HS-5 (cell line): ENCODE measurements at places on chromosomes 2 and 18.

DNA sequence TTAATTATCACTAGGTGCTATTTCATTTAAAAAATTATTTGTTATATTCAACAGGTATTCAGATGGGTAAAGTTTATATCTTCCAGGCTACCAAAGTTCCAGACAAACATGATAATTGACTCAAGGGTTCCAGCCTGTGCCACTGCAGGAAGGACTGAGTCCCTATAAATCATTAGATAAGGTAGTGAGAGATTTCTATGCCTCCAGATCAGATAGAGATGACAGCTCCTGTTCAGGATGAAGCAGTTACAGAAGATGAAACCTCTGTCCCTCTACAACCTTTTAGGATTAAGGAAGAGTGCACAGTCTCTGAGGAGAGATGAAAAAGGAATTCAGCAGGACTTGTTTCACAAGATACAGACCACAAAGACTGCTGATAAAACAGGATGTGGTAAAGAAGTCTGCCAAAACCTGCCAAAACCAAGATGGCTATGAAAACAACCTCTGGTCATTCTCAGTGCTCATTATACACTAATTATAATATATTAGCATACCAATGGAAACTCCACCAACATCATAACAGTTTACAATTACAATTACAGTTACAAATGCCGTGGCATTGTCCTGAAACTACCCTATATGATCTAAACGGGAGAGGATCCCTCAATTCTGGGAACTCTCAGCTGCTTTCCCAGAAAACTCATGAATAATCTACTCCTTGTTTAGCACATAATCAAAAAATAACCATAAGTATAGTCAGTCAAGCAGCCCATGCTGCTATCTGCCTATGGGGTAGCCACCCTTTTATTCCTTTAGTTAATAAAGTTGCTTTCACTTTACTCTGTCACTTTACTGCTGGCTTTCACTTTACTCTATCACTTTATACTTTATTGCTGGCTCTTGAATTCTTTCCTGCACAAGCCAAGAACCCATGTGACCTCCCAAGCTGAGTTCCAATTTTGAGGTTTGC lies 288.5 kb downstream of the PDE11A start:
- peak; percentile 66 for DNase-seq

DNA sequence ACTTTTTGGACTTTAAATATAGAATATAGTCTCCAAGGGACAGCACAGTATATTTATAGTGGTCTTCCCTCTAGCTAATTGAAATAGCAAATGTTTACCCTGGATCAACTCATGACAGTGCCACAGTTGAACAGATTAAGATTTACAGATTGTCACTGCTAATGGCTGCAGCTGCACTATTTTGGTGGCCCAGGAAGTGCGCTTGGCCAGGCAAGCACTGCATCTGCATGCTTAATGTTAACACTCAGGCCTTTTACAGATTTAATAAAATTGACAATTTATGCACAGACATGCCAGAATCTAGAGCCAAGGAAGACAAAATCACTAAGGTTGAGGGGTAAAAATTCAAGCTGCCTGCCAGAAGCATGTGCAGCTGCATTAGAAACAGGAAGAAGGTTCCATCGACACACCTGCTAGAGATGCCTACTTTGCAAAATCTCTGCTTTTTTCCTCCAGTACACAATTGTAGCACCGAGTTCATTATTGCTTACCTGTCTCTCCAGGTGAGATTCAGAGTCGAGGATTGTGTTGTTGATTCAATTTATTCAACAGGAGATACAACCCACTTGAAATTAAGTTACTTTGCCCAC lies 1042.3 kb upstream of the NRXN1 start:
- DNase-seq, result no peak

DNA sequence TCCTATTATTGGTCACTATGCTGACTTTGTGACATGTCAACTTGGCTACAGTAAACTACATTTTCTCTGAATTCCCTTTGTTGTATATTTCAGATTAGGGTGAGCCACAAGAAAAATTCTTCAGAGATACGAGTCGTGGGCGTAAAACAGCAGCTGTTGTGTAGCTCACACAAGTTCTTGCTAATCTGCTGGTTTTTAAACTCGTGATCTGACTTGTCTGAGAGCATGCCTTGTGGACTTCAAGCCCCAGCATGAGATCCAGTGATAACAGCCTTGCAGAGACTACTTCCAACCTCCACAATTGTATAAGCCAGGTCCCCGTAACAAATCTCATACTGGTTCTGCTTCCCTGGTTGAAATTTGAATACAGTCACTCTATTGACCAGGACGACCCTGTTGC lies 259.8 kb upstream of the LYPD1 start:
- DNase-seq, result no peak

- DNase-seq, result no peak
These were observed 356.9 kb upstream of the KLHL29 start for GRCh38 chr2:23028106-23028505.

GRCh38 chr2:24969784-24970183 lies 2.0 kb downstream of the DNAJC27 start:
- no peak for DNase-seq

DNA sequence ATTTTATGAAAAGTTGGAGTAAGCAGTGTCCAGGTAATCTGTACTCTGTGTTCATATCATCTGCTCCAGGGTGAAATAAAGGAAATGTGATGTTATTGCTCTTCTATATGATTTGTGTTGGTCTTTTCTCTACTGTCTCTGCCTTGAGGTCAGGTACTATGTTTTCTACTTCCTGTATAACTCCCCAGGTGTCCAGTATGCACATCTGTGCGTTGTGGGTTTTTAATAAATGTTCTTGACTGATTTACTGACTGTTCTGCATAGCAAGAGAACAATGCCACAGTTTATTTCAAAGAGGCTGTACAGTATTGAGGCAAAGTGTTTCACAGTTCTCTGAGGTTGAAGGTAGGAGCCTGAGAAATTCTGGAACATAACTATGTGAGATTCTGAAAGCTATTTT lies 89.7 kb downstream of the BABAM2 start:
- DNase-seq, result no peak

DNA sequence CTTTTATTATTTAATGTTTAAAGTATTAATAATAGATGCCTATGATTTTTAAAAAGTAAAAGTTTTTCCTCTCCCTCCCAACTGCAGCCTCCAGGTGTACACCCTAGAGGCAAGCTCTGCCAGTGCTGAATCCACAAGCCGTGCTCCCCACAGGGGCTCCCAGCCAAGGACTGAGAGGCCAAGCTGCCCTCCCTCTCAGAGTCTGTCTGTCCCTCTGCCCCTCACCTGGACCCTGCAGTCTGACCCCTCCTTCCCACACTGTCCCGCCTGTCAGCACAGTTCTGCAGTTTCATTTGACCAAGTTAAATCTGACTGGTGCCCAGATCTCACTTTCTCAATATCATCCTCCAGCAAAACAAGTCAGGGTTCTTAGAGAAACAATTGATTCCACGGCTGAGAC lies 14.8 kb upstream of the PROC start:
- no peak for DNase-seq

DNA sequence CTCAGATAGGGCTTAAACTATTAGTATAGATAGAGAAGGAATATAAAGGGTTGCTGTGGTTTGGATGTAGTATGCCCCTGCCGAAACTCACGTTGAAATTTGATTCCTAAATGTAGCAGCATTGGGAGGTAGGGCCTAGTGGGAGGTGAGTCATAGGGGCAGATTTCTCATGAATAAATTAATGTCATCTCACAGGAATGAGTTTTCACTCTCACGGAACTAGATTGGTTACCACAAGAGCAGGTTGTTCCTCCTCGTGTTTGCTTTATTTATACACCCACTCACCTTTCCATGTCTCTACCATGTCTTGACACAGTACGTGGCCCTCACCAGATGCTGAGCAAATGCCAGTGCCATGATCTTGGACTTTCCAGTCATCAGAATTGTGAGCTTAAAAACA lies 218.2 kb downstream of the RBM43 start:
- DNase-seq, result peak; percentile 43

DNA sequence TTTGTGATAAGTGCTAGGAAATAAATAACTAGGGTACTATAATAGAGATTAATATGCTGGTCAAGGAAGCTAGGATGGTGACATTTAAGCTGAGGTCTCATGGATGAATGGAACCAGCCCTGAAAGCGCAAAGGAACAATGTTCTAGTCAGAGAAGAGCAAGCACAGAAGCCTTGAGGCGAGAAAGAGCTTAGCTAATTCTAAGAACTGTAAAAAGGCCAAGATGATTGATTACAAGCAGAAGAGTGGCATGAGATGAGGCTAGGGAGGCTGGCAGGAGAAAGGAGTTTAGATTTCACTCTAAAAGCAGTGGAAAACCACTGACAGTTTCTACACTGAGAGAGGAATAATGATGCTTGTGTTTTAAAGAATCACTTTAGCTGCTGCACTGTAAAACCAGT lies 3.4 kb upstream of the YIPF4 start:
- no peak for DNase-seq

DNA sequence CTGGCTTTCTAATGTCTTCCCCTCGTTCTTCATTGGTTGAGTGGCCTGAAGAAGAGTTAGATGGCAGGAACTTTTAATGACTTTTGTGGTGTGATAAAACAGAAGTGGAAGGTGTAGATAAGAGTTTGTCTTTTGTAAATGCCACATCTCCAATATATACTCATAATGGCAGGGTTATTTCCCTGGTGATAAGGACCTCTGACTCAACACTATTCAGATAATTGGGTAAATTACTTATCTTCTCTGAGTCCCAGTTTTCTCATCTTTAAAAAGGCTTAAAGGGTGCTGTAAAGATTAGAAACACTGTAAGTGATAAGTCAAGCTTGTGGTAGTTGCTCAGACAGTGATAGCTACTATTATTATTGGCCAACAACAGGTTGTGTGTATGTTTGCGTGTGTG lies 9.5 kb downstream of the KLHL14 start:
- no peak for DNase-seq

DNA sequence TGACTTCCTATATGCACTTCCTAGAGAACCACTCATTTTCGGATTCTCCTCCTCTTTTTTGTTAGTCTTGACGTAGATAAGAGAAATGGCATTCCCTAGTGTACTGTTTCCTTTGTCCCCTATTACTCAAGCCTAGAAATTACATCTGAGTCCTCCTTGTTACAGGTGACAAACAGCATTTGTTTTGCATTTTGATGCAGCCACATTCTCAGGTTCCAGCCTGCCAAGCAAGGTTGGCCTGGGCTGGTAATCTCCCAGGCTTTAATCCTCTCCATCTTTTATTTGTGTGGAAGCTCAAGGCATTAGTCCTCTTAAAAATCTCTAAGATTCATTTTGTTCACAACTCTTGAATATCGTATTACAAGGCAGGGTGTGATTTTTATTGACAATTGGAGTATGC lies 318.0 kb upstream of the NRP2 start:
- no peak for DNase-seq

- DNase-seq, result peak; percentile 94
These were observed 428.2 kb upstream of the KCNH7 start for GRCh38 chr2:163266772-163267171.

DNA sequence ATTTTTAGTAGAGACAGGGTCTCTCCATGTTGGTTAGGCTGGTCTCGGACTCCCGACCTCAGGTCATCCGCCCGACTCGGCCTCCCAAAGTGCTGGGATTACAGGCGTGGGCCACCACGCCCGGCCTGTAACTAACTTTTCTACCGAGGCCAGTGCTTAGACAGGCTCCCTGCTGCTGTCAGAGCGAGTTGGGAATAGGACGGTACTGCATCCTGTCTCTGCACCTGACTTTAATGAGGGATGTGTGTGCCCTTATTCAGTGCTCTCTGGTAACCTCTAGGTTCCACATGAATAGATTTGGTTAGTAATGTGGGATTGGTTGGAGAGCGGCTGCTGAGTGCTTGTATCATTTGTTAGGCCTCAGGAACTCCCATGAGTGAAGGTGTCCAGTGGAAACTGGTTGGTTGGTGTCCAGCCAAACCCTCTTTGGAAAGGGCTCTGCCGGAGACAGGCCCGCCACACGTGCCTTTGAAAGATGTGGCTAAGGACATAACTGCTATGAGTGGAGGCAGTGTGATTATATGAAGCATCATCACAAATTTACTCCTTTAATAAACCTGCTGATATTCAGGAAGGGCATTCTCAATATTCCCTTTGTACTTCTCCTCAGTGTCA lies 36.6 kb downstream of the MYOM1 start:
- DNase-seq, result no peak
